ENCODE measurements at places on chromosomes 4 and X. TPM values are rescaled to one million over a fixed set of nuclear protein-coding genes. Genes with fewer than 3 reads are reported as not detected.

GRCh38 chrX:14902537-14902936, 29.3 kb downstream of the MOSPD2 start:
- DNase-seq, result no peak

The P2RY4 gene
- total RNA-seq, result not detected

The MSX1 gene
- 6.3 TPM for total RNA-seq

DNA sequence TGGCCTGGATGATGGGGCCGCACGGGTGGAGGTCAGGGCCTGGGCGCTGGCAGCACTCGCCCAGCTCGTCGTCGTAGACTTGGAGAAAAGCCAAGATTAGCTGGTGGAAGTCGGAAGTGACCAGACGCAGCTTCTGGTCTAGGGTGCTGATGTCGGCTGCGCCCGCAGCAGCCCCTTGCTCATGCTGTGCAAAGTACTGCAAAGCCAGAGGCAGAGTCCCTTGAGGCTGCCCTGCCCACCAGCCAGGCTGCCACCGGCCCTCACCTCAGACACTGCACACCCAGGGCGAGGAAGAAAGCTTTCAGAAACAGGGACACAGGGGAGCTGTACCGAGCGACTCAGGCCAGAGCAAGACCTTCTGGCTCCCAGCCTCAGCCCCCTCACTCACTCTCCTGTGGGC, 9.7 kb upstream of the TREX2 start:
- no peak for DNase-seq

The F11 gene
- total RNA-seq, result not detected

The EGFL6 gene
- total RNA-seq, result not detected

- DNase-seq, result no peak
These were observed 14.4 kb upstream of the MAN2B2 start for GRCh38 chr4:6560416-6561172.

- DNase-seq, result no peak
These were observed 860.3 kb upstream of the NDST4 start for GRCh38 chr4:115973768-115974167.

The ZMAT1 gene
- total RNA-seq, result 2.3 TPM

The UGT2B17 gene
- not detected for total RNA-seq

Data from NCI-H460 (cell line).